ENCODE measurements at places on chromosomes 5 and 9.

- DNase-seq = no peak
These were observed 55.2 kb upstream of the RANBP3L start for GRCh38 chr5:36356915-36357314.

- DNase-seq = no peak
These were observed 16.7 kb downstream of the P4HA2 start for GRCh38 chr5:132210944-132211343.

- no peak for DNase-seq
These were observed 274.1 kb downstream of the SMARCA2 start for GRCh38 chr9:2289263-2289662.

- DNase-seq = no peak
These were observed 165.9 kb upstream of the PPP1R2B start for GRCh38 chr5:156684216-156684615.

GRCh38 chr9:99144966-99145365 is 40.1 kb downstream of the TGFBR1 start:
- no peak for DNase-seq

DNA sequence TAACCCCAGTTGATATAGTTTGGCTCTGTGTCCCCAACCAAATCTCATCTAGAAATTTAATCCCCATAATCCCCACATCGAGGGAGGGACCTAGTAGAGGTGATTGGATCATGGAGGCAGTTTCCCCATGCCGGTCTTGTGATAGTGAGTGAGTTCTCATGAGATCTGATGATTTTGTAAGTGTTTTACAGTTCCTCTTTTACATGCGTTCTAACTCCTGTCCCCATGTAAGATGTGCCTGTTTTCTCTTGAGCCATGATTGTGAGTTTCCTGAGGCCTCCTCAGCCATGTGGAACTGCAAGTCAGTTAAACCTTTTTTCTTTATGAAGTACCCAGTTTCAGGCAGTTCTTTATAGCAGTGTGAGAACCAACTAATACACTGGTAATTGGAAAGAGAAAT is 73.6 kb downstream of the CDH12 start:
- DNase-seq = no peak

DNA sequence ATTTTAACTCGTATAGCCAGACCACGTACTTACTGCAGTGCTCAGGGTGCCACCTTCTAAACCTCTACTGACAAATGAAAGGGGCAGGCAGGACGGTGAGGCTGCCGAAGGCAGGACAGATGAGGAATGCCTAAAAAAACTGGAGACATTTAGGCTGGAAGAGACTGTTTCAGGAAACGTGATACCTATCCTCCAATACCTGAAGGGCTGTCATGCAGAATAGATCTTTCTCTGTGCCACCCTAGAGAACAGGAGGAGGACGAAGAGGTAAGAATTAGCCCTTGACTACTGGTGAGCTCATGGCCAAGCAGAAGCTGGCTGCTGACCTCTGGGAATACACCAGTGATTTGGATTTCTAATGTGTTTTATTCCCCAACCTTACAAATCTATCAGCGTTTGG is 139.4 kb downstream of the EFNA5 start:
- no peak for DNase-seq

GRCh38 chr5:72291601-72292000 is 28.4 kb downstream of the MRPS27 start:
- no peak for DNase-seq

- no peak for DNase-seq
These were observed at the start of gene CRHBP for GRCh38 chr5:76952795-76953536. CRHBP (plus strand) TSS chr5:76953045; CDS start chr5:76953135, 90 bp downstream.

GRCh38 chr5:107388141-107388861 is 282.4 kb downstream of the EFNA5 start:
- DNase-seq = no peak

GRCh38 chr5:126461838-126462237 is 38.6 kb downstream of the GRAMD2B start:
- DNase-seq = no peak

DNA sequence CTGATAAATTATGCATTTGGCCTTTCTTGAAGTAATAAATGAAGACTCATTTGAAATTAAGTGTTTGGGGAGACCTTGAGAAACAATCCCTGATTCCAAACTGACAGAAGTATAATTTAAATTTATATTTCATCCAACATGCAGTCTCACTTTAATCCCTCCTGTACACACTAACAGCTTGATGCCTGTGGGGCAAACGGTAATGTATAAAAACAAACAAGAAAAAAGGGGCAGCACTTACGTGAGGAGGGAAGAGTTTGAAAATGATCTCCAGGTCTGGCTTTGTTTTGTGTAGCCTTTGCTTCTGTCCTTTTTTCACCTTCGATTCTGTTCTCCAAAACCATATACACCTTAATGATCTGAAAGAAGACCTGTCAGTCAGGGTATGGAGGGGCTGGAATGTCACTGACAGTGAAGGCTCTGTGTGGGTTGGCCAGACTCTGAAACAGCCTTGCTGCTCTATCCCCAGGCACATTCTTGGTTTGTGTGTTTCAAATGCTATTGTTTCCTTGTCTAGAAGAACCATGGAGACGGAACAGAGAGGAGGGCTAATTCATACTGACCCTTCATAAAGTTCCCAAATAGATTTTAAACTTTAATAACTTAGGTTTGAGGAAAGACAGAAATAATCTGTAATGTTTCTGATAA is 338.2 kb upstream of the WWC1 start:
- no peak for DNase-seq

GRCh38 chr9:95502248-95502647 is 14.5 kb downstream of the PTCH1 start:
- DNase-seq = no peak

DNA sequence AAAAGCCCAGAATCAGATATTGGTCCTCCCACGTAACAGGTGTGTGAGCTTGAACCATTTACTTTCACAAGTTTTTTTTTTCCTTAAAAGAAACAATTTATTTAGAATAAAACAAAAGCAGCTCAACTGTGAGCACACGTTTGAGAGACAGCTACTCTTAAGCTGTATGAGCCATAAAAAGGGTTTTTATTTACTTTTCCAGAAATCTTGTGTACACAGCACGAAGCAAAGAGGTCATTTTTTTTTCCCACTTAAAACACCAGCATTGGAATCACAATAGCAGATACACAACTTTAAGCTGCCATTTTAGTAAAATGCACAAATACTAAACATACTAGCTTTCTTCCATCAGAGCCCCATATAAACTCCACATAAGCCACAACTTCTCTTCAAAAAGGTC is 44.6 kb downstream of the JAKMIP2 start:
- DNase-seq = no peak

GRCh38 chr9:85224301-85224700 is 517.5 kb downstream of the AGTPBP1 start:
- no peak for DNase-seq

DNA sequence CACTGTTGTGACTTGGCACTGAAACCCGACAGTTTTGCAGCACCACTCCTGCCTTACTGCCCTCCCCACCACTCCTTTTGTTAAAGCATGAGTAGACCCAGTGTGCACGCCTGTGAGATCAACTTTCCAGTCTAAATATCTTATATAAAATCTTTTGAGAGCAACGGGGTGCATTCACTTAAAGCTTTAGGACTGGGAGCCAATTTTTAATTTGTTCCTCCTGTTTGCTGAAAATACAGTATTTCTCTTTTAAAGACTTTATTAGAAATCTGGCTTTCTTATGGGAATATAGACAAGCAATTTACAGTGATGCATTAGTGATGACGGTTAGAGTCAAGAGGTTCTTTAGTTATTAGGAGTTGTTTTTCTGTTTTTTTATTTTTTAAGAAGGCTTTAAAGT is 397.5 kb downstream of the TMEM167A start:
- no peak for DNase-seq

- DNase-seq = no peak
These were observed 1.3 kb downstream of the OR13J1 start for GRCh38 chr9:35868933-35869332.

DNA sequence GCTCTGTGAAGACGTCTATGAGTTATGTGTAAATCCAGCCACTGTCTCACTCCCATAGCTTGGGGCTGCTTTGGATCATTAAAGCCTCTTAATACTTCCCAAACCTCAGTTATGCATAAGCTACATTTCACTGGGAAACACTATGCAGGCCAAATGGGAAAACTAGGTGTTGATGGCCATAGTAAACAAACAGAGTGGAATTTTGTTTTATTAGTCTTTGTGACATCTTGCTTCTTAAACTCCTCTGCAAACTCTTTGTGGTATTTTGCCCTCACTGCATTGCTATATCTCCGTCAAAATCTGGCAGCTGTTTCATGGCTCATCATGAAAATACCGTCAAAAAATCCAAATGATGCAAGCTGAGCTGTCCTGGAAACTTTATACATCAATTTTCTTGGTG is 167.2 kb upstream of the HMHB1 start:
- DNase-seq = no peak

DNA sequence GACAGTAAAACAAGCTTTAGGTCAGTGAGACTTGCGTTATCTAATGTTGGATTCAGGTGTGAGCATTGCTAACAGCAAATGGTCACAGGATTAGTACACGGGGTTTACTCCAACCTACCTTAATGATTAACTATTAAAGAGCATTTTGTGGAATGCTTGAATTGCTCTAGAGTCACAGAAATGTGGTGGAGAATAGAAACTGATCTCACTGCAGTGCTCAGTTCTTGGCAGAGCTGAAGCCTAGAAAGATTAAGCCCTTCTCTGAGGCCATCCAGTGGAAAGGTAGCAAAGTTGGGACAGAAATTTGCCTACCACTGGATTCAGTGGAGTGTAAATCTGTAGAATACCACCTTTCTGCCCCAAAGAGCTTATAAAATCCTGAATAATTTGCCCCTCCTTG is 60.9 kb downstream of the ICE1 start:
- no peak for DNase-seq

Measured in pulmonary artery endothelial cell (primary cell).